ENCODE measurements at places on chromosomes 5 and 9. TPM values are rescaled to one million over a fixed set of nuclear protein-coding genes. Genes with fewer than 3 reads are reported as not detected.

GRCh38 chr5:132100672-132101261, 27.2 kb downstream of the CSF2 start:
- no peak overlapping the region for H3K4me3 ChIP-seq
- H3K4me1 ChIP-seq = no peaks in the 10 kb centered on the region
- H3K36me3 ChIP-seq = no peaks in the 10 kb centered on the region
- DNase-seq = no peak

DNA sequence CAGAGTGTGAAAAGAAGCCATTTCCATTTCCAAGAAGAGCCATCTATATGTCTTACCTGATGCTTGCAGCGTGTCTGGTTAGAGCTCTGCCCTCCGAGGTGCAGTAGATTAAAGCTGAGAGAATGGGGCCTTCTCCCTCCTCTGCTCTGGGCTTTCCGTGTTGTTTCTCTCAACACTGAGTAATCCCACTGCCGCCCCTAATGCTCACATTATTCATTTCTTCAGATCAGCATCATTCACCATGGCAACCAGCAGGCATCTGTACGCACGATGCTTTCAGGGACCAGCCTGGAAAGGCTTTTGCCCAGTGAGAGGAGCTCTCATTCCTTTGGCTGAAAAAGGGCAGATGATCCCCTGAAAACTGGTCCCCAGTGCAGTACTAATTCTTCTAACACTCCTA, 79.6 kb downstream of the CYFIP2 start:
- no peak overlapping the region for H3K27ac ChIP-seq
- DNase-seq = no peak
- H3K4me3 ChIP-seq = no peak overlapping the region
- H3K36me3 ChIP-seq = no peaks in the 10 kb centered on the region
- H3K27me3 ChIP-seq = no peaks in the 10 kb centered on the region

GRCh38 chr9:18972675-18973074, 60.3 kb downstream of the SAXO1 start:
- no peaks in the 10 kb centered on the region for H3K27me3 ChIP-seq
- H3K4me1 ChIP-seq = no peaks in the 10 kb centered on the region
- no peak overlapping the region for H3K27ac ChIP-seq

- H3K27ac ChIP-seq = no peak overlapping the region
- no peak overlapping the region for H3K4me3 ChIP-seq
- peaks cover 6% of the 10 kb centered on the region for H3K4me1 ChIP-seq
- DNase-seq = no peak
- no peaks in the 10 kb centered on the region for H3K36me3 ChIP-seq
- peaks cover 25% of the 10 kb centered on the region for H3K27me3 ChIP-seq
These were observed 2.1 kb downstream of the RGS14 start for GRCh38 chr5:177359860-177360259.

FYB1 gene
- not detected for total RNA-seq

All from neural progenitor cell (in vitro differentiated cells).